Astrocyte of the hippocampus (primary cell): ENCODE measurements at places on chromosomes 5 and 9.

DNA sequence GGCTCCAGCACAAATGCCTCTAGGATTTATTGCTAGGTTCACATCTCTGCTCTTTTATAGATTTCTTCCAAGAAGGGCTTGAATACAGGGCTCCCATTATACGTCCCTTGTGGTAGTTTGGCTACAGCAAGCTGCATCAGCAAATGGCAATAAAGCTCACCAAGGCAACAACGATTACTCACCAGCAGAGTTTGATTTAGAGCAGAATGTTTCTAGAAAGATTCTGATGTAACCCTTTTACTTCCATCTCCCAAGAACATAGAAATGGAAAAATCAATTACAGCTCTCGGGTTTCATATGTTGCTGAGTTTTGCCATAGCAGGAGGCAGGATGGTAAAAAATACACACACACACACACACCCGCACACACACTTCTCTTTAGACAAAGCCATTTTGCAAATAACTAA lies 124.2 kb upstream of the TNPO1 start:
- DNase-seq, result peak; percentile 16

- peak; percentile 66 for DNase-seq
Measured at GRCh38 chr5:143874312-143874711, 62.4 kb downstream of the HMHB1 start.

DNA sequence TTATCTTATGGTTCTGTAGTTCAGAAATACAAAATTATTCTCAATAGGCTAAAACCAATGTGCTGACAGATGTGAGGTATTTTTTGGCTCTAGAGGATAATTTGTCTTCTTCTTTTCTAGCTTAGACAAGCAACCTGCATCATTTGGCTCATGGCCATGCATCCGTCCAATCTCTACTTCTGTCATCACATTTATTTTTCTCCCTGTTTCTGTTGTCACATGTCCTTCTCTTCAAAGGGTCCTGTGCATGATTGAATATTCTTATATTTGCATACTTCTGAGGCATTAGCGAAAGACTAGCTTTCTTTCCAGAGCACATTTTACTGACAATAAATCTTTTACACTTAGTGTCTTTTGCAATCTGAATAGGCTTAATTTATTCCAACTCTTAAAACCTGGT lies 564.7 kb downstream of the CDH10 start:
- no peak for DNase-seq

DNA sequence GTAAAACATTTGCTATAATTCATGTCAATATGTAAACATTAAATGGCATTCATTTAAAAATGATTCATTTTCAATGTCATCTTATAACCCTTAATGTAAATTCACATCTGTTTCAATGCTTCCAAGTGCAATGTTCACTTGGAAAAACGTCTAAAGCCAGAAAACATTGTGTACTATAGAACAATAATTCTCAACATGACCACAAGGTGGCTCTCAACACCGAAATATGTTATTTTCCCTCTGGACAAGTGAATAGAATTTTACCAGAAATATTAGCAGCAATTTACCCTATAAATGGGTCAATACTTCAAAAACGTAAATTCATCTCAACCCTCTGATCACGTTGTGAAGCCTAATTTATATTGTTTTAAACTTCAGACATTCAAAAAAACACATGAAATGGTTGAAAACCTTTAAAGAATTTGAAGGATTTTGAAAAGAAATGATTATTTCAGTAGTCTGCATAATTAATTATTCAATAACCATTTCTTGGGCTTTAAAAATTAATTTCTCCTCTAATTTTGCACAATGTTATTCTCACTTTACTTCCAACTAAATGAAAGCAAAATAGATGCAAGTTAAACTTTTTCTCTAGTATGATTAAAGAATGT lies 11.0 kb downstream of the CDH10 start:
- DNase-seq, result peak; percentile 63

DNA sequence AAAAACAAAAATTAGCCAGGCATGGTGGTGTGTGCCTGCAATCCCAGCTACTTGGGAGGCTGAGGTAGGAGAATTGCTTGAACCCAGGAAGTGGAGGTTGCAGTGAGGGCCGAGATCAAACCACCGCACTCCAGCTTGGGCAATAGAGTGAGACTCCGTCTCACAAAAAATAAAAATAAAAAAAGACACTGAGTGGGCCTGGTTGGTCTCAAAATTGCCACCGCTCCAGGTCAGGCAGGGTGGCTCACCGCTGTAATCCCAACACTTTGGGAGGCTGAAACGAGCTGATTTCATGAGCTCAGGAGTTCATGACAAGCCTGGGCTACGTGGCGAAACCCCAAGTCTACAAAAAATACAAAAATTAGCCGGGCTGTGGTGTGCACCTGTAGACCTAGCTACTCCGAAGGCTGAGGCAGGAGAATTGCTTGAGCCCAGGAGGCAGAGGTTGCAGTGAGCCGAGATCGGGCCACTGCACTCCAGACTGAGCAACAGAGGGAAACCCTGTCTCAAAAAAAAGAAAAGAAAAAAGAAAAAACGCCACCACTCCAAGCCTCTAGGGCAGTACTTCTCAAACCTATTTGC lies 1.8 kb downstream of the STK10 start:
- DNase-seq, result no peak

- DNase-seq, result no peak
Measured at GRCh38 chr9:108865037-108865436, 3.0 kb downstream of the ACTL7A start.

DNA sequence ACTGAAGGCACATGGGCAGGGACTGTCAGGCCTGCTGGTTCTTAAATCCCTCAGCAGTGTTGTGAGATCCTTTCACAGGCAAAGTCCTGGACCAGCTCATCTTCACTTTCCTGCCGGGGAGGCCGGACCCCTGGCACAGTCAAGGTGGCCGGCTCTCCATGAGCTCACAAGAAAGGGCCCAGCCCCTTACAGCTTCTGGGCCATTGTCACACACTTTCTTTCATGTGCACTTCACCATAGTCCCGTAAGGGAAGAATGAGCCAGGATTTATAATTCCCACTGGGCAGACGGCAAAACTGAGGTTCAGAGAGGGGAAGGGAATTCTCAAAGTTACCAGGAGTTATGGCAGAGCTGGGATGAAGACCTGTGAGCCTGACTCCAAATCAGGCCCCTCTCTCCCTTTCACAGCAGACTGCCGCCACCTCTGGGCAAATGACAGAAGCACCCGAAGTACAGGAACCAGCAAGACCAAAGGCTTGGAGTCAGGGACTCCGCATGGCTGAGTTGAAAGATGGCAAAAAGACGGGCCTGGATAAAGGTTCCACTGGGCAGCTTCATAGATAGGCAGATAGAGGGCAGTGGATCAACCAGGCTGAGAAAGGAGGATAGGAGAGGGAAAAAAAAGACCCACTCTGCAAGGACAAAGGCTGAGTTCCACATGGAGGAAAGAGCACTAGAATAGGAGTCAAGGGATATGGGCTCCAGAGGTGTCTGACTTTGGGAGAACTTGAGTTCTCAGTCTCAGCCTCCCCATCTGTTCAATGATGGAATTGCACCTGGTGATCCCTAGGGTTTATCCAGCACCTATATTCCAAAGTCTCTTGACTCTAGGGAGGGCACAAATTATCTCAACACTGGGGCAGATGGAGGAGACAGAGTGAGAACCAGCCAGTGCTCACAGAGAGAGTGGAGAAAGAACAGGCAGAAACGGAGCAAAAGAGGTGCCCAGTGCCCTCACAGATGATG lies 128.7 kb downstream of the PAX5 start:
- no peak for DNase-seq

DNA sequence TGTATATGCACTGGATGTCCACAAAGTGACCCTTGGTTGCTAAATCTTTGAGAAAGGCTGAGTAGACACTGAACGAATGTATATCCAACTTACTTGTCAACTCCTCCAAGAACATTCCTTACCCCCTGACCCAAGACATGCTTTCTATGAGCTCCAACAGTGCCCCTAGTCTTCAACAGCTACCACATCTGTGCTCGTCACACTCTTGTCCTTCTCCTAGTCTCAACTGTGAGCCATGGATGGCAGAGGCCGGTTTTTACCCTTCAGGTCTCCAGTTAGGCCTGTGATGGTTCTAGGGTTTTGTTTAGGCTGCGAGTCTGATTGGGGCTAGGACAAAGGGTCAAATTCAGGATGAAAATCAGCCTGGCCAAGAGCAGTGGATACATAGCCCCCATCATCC lies 19.0 kb upstream of the GPX3 start:
- DNase-seq, result no peak

- peak; percentile 44 for DNase-seq
Measured at GRCh38 chr5:5181650-5182324, 41.7 kb downstream of the ADAMTS16 start.

DNA sequence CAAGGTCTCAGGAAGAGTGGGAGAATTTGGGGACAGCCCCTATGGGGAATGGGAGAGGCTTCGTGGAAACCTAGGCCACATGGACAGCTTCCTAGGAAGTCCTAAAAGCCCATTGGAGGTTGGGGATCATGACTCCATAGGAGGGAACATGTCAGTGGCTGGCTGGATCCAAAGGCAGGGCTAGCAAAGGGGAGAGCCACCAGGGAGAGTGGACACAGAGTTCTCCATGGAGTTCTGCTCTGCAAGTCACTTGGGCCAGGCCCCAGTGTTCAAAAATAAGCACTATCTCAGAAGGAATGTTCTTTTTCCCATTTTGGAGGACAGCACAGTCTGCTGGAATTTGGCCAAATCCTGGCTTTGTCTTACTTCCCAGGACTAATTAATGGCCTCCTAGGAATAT lies 140.6 kb upstream of the RAD23B start:
- no peak for DNase-seq

- peak; percentile 48 for DNase-seq
Measured at GRCh38 chr5:108743319-108743718, 4.4 kb upstream of the FER start.

DNA sequence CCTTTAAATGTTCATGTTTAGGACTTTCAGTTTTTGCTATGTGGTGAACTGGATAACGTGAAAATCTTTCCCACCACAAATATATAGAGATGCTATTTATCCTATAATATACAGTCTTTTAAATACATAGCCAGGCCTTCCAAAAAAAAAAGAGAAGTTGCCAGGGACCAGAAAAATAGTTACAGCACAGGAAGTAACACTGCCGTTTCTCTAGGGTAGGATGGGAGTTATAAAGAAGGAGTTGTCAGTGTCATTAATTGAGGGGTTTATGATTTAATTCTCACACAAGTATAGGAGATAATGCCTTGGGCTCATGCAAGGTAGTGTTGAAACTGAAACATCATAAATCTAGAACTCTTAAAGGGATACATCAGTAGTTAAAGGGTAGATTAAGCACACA lies 83.9 kb downstream of the LRRC70 start:
- DNase-seq, result no peak

DNA sequence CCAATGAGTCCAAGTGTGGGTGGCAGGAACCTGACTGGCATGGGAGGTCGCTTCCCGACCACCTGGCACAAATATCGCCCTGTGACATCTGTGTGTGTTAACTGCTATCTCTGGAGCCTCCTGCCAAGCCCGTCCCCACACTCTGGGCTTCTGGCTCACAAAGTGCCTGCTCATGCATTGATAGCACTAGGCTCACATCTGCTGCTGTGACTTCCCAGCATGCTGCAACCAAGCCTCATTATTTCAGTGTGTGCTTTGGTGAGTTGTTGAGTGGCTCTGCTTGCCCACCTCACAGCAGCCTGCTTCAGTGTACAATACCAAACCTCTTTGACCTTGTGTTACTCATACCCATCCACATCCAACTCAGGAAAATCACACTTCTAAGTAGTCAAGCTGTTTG lies 139.8 kb downstream of the APBA1 start:
- DNase-seq, result no peak

DNA sequence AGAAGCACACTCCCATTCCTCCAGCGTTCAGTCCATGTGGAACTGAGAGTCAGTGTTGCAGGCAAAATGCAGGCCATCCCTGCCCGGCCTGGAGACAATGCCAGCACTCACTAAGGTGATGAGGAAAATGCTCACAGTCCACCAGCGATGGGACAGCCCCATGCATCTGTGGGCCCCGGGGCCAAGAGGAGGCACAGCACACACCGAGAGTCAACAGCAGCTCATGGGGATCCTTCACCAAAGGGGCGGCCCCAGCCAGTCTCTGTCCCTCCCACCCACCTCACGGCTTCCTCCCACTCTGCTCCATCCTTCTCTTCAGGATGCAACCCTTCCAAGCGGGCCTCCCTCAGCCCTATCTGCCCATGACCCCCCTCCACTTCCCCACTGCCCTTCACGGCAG lies 6.2 kb downstream of the SEMA4D start:
- no peak for DNase-seq

DNA sequence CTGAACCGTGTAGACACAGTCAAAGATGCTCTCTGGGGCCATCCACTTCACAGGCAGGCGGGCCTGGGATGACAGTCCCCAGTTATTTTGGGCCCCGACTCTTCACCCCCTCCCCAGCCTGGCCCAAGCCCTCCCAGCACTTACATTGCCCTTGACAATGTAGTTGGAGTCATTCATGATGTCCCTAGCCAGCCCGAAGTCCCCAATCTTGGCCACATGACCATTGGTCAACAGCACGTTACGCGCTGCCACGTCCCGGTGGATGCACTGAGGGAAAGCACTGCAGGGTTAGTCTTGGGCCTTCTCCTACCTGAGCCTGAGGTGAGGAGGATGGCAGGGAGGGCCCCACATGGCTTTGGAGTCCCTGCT lies 30.3 kb downstream of the CSF1R start:
- no peak for DNase-seq

DNA sequence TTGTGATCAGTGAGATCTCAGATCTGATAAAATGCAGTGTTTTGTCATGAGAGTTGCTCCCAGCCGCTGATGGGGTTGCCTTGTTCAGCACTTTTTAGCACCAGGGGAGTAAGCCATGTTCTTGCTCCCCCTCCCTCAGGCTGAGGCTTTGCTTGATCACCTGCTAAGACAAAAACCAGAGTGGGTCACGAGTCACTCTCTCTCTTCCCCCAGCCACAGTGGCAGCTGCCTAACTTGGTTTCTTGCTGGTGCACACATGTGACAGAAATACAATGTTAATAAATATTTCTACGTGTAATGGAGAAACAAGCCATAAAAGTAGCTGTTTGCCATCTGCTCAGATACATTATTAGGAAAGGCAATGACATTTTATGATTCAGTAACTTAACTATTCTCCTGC lies 212.4 kb upstream of the DMRT1 start:
- no peak for DNase-seq

DNA sequence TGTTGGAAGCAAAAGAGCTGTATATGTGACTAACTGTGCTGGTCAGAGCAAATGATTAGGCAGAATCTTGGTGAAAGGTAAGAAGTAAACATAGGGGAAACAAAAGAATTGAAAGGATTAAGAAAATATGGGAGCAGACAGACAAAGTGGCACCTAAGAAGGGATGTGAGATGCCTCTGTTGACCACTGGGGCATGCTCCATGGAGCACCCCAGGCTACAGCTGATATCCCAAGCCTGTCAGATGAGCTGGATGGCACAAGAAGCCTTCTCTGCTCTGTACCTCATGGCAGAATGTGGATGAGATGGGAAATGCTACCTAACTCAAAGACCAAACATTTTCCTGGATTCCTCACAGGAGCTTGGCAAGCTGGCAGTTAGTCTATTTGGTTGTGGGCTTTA lies 89.3 kb upstream of the SLIT3 start:
- no peak for DNase-seq

GRCh38 chr5:179609834-179610108 lies 13.7 kb downstream of the HNRNPH1 start:
- DNase-seq, result no peak

GRCh38 chr5:74371621-74372020 lies 268.9 kb downstream of the ENC1 start:
- no peak for DNase-seq
